ENCODE measurements at places on chromosomes 2 and 18. TPM values are rescaled to one million over a fixed set of nuclear protein-coding genes. Genes with fewer than 3 reads are reported as not detected.

GRCh38 chr2:11566383-11566782, 32.5 kb downstream of the GREB1 start:
- H3K4me3 ChIP-seq = no peak overlapping the region
- peaks cover 91% of the 10 kb centered on the region for H3K36me3 ChIP-seq

- no peaks in the 10 kb centered on the region for H3K27me3 ChIP-seq
- no peaks in the 10 kb centered on the region for H3K36me3 ChIP-seq
- no peak for DNase-seq
- H3K4me1 ChIP-seq = no peaks in the 10 kb centered on the region
- H3K27ac ChIP-seq = no peak overlapping the region
Measured at GRCh38 chr2:46023165-46023854, 273.9 kb upstream of the EPAS1 start.

GRCh38 chr18:32469190-32469651, 1.5 kb downstream of the GAREM1 start:
- no peaks in the 10 kb centered on the region for H3K27me3 ChIP-seq
- no peak overlapping the region for H3K27ac ChIP-seq
- H3K4me3 ChIP-seq = peak overlapping the region; percentile 76
- H3K36me3 ChIP-seq = no peaks in the 10 kb centered on the region
- peaks cover 25% of the 10 kb centered on the region for H3K4me1 ChIP-seq

DNA sequence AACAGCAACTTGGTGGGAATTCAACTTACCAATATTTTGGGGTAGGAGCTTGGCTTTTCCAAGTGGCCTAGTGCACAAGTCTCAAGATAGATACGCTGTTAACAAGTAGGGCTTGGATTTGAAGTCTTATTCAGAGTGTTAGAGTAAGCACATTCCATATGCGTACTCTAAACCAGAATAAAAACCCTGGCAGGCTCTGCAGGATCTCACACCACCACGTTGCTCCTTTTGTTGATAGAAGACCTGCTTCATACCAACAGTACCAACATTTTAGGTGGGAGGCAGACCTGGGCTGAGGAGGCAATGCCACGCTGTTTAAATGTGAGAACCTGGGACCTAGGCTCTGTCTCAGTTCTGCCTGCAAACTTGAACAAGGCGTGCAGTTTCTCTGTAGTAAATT, 214.0 kb downstream of the RNF144A start:
- no peaks in the 10 kb centered on the region for H3K4me1 ChIP-seq
- H3K27ac ChIP-seq = no peak overlapping the region
- H3K27me3 ChIP-seq = no peaks in the 10 kb centered on the region
- H3K36me3 ChIP-seq = no peaks in the 10 kb centered on the region
- no peak for DNase-seq

- no peaks in the 10 kb centered on the region for H3K4me1 ChIP-seq
- peaks cover 5% of the 10 kb centered on the region for H3K36me3 ChIP-seq
- no peak overlapping the region for H3K27ac ChIP-seq
- no peaks in the 10 kb centered on the region for H3K27me3 ChIP-seq
Measured at GRCh38 chr18:76387608-76388007, 107.4 kb downstream of the ZNF516 start.

DNA sequence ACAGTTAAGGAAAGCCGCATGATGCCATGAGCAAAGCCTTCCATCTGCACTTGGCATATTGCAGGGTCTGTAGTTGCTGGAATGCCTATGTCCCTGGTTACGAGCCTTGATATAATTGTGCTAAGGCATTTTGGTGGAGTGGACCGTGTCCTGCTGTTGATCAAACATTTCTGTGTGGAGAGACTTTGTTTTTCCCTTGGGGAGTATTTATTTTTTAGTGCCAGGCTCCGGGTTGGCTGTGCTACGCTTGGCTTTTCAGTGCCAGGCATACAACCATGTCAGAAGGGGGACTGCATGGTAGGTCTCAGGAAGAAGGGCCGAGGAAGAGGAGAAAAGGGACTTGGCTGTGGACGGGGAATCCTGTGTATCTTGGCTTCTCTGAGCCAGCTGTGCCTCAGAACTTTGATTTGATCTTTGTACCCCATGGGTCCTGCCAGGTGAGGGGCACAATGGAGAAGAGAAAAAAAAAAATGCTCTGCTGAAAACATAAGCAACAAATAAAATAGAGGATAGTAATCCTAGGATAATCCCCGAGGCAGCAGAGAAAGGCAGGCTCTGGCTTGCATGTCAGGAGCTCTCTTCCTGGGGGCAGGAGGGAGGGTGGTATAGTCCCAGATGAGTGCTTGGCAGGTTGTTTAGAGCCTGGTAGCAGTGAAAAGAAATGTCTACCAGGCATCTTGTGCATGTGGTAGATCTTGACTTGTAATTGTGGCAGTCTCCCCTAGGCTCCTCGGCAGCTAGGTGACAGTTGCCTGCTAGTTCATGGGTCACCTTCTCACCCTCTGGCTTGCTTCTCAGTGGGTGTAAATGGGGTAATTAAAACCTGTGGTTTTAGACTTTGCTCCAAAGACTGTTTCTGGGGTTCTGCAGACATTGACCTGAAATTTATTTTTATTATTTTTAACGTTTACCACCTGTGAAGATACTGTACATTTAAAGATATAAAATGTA, 233.0 kb downstream of the NEDD4L start:
- H3K27ac ChIP-seq = no peak overlapping the region
- H3K27me3 ChIP-seq = no peaks in the 10 kb centered on the region
- no peak overlapping the region for H3K4me3 ChIP-seq
- no peak for DNase-seq
- peaks cover 2% of the 10 kb centered on the region for H3K36me3 ChIP-seq
- peaks cover 49% of the 10 kb centered on the region for H3K4me1 ChIP-seq

GRCh38 chr2:38462121-38462661, 85.1 kb upstream of the ATL2 start:
- no peak for DNase-seq
- no peak overlapping the region for H3K27ac ChIP-seq
- H3K36me3 ChIP-seq = no peaks in the 10 kb centered on the region
- H3K4me3 ChIP-seq = no peak overlapping the region

GRCh38 chr2:174027956-174028355, 62.8 kb upstream of the SP3 start:
- H3K4me3 ChIP-seq = no peak overlapping the region
- peaks cover 37% of the 10 kb centered on the region for H3K4me1 ChIP-seq
- no peak for DNase-seq
- no peaks in the 10 kb centered on the region for H3K36me3 ChIP-seq
- no peaks in the 10 kb centered on the region for H3K27me3 ChIP-seq

DNA sequence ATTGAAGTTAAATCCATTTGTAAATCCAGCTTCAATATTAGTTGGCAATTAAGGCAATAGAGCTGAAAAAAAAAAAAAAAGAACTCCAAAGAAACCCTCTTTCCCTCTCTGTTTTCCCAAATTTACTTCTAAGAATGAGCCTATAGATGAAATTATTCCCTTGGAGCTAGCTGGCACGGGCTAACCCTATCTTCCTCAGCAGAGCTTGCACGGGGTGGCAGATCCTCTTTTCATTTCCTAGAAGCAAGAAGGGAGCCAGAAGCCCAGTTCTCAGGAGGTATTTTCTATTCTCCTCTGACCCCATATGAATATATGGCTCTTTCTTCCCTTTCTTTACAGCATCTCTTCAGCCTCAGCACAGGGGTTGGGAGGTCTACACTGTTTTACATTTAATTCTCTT, 426.0 kb downstream of the TGIF1 start:
- no peak for DNase-seq
- H3K4me3 ChIP-seq = no peak overlapping the region
- H3K4me1 ChIP-seq = no peaks in the 10 kb centered on the region
- no peaks in the 10 kb centered on the region for H3K36me3 ChIP-seq

DNA sequence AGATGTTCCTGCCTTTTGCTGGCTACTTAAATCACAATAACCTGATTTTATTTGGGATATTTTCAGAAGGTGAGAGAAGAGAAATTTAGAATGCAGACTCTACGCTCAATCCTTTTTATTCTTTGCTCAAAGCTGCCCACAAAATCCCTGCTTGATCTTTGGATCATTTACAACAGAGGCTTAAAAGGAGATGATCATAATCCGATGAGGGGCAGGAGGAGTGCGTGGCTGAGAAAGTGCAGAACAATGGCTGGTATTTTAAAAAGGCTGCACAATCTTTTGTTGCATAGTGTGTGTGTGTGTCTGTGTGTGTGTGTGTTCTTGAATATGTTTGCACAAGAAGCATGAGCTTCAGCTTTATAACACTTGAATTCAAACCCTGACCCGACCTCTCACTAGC, 256.3 kb upstream of the MYT1L start:
- H3K36me3 ChIP-seq = no peaks in the 10 kb centered on the region
- H3K4me3 ChIP-seq = no peak overlapping the region
- no peak for DNase-seq
- no peaks in the 10 kb centered on the region for H3K4me1 ChIP-seq
- H3K27ac ChIP-seq = no peak overlapping the region

SPRED2 gene
- 13.0 TPM for total RNA-seq

NEUROD1 gene
- not detected for total RNA-seq

CXCR1 gene
- total RNA-seq = not detected

VAMP8 gene
- 97.0 TPM for total RNA-seq

XPO1 gene
- total RNA-seq = 301 TPM

ABCB11 gene
- not detected for total RNA-seq
